Activated CD8-positive, alpha-beta T cell treated with anti-CD3 and anti-CD28 coated beads, Interleukin-2, amount 10 ng/mL, durations not matched to agents 7 days and 5 days (primary cell): ENCODE measurements at places on chromosomes 4 and X.

- H3K4me3 ChIP-seq = no peak overlapping the region
- H3K27ac ChIP-seq = no peak overlapping the region
- peaks cover 3% of the 10 kb centered on the region for H3K27me3 ChIP-seq
- H3K36me3 ChIP-seq = no peaks in the 10 kb centered on the region
- no peak for DNase-seq
Measured at GRCh38 chrX:150487369-150488094, 80.9 kb upstream of the MTM1 start.

GRCh38 chr4:39970671-39971640, 6.8 kb downstream of the PDS5A start:
- no peak for DNase-seq
- no peaks in the 10 kb centered on the region for H3K27me3 ChIP-seq
- H3K4me1 ChIP-seq = peaks cover 47% of the 10 kb centered on the region
- peaks cover 51% of the 10 kb centered on the region for H3K36me3 ChIP-seq
- H3K27ac ChIP-seq = peak overlapping the region; percentile 43

DNA sequence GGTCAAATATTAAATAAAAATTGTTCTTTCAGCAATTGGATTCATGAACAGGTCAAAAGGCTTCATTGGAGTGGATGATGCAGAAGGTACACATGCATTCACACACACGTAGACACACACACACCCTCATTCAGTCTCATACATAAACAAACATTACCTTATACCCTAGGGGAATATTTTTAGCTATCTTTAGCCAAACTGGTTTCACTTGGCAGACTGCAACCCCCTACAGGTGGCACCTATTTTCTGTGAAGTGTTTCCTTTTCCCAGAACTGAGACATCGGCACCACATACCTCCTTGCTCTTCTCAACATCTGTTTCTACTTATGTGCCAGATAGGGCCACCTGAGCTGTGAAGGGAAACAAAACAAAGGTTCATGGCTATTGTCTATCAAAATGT, 18.5 kb upstream of the KDR start:
- DNase-seq = no peak
- no peaks in the 10 kb centered on the region for H3K36me3 ChIP-seq
- no peaks in the 10 kb centered on the region for H3K4me1 ChIP-seq
- no peak overlapping the region for H3K27ac ChIP-seq

- peaks cover 14% of the 10 kb centered on the region for H3K36me3 ChIP-seq
- H3K27ac ChIP-seq = peak overlapping the region; percentile 76
- H3K4me3 ChIP-seq = peak overlapping the region; percentile 44
- no peaks in the 10 kb centered on the region for H3K27me3 ChIP-seq
- peaks cover 16% of the 10 kb centered on the region for H3K4me1 ChIP-seq
Measured at GRCh38 chr4:47010347-47010911, 17.0 kb upstream of the GABRA4 start.

DNA sequence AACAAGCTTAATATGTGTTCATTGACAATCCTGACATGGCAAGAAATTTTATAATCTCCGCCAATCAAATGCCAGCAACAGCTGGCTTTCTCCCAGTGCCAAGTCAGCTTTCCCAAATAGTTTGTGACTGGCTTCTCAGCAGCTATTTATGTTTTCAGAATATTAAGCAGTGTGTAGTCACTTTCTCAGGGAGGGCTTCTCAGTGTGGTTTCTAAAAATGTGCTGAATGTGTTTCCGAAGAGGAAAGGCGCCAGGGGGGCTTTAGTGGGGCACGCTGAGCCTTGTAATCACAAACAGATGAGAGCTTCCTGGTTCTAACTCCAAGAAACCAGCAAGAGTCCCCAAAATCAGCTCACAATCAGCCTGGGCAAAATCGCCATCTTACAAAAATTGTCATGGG, 258.7 kb upstream of the CPEB2 start:
- no peak overlapping the region for H3K27ac ChIP-seq
- no peaks in the 10 kb centered on the region for H3K4me1 ChIP-seq
- H3K27me3 ChIP-seq = no peaks in the 10 kb centered on the region
- no peak for DNase-seq
- H3K36me3 ChIP-seq = no peaks in the 10 kb centered on the region
